ENCODE measurements at places on chromosomes 16 and 17.

- DNase-seq: no peak
Measured at GRCh38 chr16:81821436-81822128, 42.5 kb downstream of the PLCG2 start.

- no peak for DNase-seq
Measured at GRCh38 chr17:61737820-61738219, 125.5 kb downstream of the BRIP1 start.

DNA sequence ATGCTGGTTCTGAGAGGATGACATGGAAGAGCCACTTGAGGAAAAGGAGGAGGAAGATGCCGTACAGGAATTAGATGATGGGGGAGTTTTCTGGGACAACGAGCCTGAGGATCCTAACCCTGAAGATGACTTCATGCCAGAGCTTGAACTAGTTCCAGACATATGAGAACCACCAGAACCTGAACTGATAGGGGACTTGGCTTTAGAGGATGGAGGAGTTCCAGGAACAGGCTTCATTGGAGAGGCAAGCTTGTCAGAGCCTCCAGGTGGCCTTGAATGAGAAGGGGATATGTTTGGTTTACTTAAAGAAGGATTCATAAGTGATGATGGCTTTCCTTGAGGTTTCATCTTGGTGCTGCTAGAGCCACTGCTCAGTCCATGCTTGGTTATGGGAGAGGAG, 6.9 kb upstream of the FBXL20 start:
- DNase-seq: no peak

DNA sequence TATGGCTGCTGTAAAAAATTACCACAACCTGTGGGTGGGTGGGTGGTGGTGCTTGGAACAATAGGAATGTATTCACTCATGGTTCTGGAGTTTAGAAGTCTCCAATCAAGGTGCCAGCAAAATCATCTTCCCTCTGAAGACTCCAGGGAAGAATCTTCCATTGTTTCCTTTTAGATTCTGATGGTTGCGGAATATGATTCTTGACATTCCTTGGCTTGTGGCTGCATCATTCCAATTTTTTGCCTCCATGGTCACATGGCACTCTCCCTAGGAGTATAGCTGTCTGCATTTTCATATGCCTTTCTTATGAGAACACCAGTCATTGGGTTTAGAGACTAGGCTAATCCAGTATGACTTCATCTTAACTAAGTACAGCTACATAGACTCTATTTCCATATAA, 401.0 kb downstream of the HS3ST3B1 start:
- no peak for DNase-seq
